ENCODE measurements at places on chromosomes 7 and 10. TPM values are rescaled to one million over a fixed set of nuclear protein-coding genes. Genes with fewer than 3 reads are reported as not detected.

The CDH23 gene
- 10.3 TPM for total RNA-seq

The CCDC172 gene
- total RNA-seq = not detected

The ELAPOR2 gene
- 80.4 TPM for total RNA-seq

The ATP5MK gene
- 324 TPM for total RNA-seq

The NACAD gene
- 0.39 TPM for total RNA-seq

The OR2A1 gene
- total RNA-seq = not detected

The DYDC2 gene
- total RNA-seq = 6.9 TPM

DNA sequence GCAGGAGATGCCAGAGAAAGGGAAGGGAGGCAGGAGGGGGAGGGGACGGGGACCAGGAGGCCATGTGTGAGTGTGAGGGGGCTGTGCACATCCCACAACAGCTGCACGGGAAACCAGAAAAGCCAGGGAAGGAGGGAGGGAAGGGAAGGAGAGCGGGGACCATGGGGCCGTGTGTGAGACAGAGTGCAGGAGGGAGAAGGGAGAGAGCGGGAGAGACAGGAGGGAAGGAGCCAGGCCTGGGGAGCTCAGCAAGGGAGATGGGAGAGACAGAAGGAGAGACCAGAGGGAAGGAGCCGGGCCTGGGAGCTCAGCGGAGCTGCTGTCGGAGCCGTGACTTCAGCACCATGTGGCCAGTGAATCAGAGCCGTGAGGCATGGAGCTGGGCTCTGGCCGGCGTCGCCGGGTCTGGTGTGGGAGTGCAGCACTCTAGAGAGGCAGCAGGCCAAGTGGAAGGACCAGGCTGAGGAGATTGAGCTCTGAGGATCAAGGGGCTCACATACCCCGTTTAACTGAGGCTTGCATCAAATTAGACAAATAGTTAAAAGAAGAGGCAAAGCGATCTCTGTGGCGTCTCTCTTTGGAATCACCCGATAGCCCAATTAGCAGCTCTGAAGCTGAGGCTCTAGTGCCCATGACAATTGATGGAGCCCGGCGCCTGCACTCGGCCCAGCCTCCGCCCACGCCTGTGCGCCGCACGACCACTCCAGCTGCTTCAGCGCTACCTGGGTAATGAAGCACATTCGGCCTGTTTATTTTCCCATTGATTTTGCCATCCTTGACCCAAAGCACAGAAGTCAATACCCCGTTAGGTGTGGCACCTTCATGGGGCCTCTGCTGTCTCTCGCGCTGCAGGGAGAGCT is 150.4 kb downstream of the MAD1L1 start:
- no peak for DNase-seq

DNA sequence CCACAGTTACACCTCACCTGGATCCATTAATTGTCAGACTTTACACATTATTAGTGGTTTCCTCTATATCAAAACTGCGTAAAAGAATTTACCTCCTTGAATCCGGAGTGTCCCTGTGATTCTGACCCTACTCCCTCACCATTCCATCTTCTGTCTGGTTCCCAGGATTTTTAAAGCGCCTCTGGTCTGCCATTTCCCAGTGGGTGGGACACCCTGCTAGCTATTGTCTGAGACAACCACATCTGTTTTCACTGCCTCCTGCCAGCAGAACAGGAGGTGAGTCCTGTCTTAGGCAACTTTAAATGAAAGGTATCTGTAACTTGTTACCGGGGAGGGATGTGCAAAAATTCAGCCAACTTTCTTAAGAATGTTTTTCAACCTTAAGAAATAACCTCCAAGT is 2.3 kb downstream of the MACROH2A2 start:
- DNase-seq = peak; percentile 48

DNA sequence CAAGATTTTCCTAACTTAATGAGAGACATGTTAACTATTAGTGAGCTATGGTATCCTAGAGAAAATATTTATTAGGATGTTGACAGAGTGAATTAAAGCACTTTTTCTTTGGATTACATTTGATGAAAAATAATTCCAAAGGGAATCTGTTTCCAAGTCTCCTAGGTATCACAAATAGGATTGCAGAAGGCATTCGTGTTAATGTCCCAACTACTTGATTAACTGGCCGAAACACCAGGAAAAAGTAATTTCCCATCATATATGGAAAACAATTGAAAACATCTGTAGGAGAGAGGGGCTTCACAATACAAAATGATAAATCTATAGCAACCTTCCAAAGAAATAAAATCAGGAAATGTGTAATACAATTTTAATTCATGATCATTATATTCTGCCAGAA is 406.7 kb downstream of the PARD3 start:
- no peak for DNase-seq

DNA sequence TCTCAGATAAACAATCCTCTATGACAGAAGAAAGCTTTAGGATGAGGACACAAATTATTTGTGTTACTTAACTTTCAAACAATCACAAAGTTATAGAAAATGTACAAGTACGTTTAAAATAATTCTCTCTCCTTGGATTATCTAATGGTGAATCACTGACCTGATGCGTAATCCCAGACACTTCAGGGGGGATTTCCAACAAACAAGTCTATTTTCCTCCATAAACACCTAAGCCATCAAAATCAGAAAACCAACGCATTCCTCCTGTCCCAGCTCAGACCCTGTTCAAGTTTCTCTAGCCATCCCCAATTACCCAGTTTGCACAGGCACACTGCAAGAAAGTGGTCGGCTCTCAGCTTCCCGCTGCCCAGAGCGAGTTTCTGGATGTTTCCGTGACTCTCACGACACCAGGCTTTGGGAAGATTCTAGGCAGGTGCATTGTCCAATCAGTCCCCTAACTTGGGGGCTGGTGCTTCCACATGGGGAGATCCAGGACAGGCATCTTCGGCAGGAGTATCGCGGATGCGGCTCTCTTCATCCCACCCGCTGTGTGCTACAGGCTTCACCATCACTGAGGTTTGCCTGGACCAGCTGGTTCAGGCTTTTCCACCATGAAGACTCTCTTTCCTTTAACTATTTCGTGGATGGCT is 200.0 kb downstream of the ZMYND11 start:
- DNase-seq = no peak

GRCh38 chr7:116431787-116432526 is 67.6 kb upstream of the CAV2 start:
- no peak for DNase-seq

- no peak for DNase-seq
These were observed 194.8 kb downstream of the MAD1L1 start for GRCh38 chr7:2037808-2038522.

DNA sequence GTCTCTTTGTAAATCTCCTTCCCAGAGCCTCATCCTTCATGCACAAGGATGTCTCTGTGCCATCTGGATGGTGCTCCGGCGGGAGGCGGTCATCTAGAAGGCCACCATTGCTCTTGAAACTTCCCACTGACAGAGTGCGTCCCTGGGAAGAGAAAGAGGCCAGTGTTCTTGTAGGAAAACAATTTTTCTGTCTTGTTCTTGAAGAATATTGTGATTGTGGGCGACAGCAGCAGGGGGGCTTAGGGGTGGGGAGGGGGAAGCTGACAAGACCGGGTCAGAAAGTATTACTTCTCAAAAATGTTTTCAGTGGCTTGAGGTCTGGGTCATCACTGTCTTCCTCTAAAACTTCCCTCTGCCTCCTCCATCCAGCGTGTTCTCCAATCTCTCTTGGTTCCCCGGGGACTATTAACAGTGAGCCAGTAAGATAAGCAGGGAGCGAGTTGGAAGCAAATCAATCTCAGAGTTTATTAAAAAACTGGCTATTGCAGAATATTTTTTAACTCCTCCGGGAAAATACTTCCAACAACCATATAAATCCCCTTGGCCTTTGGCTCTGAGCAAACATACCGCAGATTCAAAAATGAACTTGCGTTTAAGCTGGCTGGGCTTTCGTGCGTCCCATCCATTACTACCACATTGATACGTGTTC is 597.8 kb upstream of the MGMT start:
- DNase-seq = no peak

GRCh38 chr10:74081192-74081803 is 69.3 kb downstream of the AP3M1 start:
- peak; percentile 64 for DNase-seq

DNA sequence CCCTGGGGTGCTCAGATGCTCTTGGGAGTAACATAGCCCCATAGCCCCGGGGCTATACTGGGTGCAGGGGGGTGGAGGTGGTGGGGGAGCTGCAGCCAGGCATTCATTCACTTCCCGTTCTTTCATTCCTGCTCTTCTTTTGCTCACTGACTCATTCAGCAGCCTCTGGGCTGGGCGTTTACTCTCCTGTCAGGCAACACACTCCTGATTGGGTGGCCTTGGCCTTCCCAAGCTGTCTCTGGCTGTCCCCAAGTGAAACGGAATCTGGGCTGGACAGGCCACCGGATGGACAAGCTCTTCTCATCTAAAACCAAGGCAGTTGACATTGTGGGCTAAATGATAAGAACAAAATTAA is 34.6 kb downstream of the CHST3 start:
- DNase-seq = no peak

DNA sequence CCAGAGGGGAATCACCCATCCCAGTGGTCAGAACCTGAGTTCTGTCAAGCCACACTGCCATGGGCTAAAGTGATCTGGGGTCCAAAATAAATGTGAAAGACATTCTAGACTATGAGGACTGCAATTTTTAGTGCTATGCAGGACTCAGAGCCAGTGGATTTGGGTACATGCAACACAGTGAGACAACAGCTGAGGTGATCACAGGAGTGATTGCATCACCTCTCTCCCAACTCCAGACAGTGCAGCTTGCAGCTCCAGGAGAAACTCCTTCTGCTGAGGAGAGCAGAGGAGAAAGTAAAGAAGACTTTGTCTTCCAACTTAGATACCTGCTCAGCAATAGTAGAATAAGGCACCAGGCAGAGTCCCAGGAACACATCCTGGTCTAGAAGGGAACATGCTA is 682.0 kb upstream of the POT1 start:
- no peak for DNase-seq

- peak; percentile 77 for DNase-seq
These were observed at the start of gene PTPN12 for GRCh38 chr7:77537136-77537777. Gene PTPN12 (plus strand): TSS chr7:77537295. CDS start chr7:77537547, 252 bp downstream.

- DNase-seq = no peak
These were observed 105.0 kb downstream of the TRIM24 start for GRCh38 chr7:138565071-138565450.

DNA sequence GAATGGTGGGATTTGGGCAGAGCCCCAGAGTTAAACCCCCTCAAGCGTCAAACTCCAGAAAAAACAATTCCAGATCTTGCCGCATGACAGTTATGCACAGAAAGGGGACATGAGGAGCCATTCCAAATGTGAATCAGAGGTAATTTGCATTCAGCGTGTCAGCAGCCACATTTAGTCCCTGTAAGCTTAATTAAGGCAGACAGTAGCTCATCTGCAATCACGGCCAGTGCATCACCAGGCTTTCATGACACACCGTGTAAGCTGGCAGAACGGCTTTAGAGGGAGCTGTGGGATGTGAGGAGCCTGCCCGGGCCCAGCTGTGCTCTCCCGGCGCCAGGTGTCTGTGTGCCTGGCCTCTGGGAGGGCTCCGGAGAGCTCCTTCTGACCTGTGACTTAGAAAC is 18.7 kb upstream of the PRKAG2 start:
- DNase-seq = peak; percentile 28

- no peak for DNase-seq
These were observed 58.8 kb upstream of the FHIP2A start for GRCh38 chr10:114762811-114763210.

GRCh38 chr7:8125680-8126444 is 136.1 kb downstream of the ICA1 start:
- DNase-seq = no peak

DNA sequence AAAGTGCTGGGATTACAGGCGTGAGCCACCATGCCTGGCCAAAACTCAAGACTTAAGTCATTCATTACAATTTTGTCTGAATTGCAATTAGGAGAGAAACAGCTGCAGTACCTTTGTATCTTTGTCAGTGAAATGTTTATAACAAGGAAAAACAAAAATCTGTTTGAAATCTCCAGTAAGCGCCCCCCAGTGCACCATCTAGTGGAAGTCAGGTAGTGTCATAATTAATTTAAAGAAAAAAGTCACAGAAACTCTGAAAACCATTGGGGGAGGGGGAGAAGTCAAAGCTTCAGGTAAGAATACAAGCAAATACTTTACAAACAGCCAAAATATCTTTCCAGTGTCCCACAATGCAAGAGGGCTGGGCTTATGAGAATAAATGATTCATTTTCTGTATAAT is 2.8 kb downstream of the MPP7 start:
- no peak for DNase-seq

- no peak for DNase-seq
These were observed 43.5 kb downstream of the IDE start for GRCh38 chr10:92530421-92530820.

DNA sequence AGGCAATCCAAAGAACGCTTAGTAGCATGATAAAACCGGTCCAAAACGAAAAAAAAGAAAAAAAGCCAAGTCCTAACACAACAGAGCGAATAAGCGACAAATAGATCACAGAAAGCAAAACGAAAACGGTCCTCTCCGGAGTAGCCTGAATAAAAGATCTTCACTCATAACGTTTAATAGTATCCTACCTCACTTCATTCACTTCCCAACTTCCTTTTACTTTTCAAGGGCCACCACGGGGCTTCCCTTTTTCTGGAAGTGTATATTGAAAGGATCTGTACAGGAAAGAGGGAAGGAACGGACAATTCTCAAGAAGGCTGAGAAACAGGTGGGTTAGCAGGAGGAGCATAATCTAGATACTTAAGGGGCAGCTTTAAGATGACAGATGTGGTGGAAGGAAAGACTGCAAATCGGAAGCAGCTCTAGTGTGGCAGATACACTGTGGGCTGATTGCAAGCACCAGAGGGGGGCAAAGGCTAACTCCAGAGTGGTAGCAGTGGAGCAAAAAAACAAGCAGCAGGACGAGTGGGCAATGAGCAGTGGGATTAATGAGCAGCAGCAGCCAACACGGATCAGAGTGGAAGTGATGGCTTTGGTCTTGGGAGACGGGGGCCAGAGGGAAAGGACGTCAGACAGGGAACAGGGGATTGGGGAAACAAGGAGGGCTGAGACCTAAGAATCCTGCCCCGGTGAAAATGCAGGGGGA is 866 bp downstream of the CNOT4 start:
- DNase-seq = peak; percentile 62

DNA sequence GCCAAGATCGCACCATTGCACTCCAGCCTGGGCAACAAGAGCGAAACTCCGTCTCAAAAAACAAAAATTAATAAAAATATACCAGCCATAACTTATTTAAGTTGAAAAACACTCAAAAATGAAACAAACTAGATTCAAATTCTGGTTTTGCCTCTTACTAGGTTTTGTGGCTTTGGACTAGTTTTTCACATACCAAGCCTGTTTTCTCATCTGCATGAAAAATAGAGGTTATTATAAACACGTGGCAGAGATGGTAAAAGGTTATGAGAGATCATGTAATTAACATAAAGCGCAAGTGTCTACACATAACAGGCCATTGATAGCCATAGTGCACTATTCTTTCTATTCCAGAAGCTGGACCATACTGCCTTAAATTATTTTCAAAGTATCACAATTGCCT is 35.5 kb upstream of the CABCOCO1 start:
- DNase-seq = no peak

All from neural progenitor cell (in vitro differentiated cells).